ENCODE measurements at places on chromosomes 11 and 22.

DNA sequence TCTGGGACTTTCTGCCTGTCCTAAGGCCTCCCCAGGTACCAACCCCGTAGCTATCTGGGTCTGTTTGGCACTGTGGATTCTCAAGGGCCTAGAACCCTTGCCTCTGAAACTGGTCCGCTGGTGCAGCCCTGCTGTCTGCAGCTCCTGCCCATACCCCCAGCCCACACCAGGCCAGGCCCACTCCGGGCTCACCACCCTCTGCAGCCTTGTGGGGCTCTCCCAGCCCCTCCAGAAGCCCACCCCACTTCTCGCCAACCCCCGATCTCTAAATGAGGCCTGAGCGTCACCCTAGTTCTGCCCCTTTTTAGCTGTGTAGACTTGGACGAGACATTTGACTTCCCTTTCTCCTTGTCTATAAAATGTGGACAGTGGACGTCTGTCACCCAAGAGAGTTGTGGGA, 4.7 kb downstream of the KLHDC7B start:
- DNase-seq: no peak

DNA sequence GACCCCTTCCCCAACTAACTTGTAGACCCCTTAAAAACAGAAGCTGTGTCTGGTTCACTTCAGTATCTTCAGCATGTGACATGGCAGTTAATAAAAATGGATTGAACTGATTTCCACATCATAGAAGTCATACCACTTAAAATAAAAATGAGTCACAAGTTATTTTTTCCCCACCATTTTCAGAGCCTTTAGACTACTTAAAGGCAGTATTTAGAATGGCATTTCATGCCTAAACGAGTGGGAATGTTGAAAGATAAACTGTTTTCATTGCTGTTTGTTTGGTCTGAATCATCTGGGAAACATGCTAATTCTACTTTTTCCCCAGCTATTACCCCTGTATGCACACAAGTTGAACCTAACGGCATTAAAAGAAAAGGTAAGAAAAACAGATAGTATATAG, 324.0 kb downstream of the RAB38 start:
- no peak for DNase-seq

GRCh38 chr11:117875382-117876058, 938 bp downstream of the FXYD6 start:
- DNase-seq: peak; percentile 34

DNA sequence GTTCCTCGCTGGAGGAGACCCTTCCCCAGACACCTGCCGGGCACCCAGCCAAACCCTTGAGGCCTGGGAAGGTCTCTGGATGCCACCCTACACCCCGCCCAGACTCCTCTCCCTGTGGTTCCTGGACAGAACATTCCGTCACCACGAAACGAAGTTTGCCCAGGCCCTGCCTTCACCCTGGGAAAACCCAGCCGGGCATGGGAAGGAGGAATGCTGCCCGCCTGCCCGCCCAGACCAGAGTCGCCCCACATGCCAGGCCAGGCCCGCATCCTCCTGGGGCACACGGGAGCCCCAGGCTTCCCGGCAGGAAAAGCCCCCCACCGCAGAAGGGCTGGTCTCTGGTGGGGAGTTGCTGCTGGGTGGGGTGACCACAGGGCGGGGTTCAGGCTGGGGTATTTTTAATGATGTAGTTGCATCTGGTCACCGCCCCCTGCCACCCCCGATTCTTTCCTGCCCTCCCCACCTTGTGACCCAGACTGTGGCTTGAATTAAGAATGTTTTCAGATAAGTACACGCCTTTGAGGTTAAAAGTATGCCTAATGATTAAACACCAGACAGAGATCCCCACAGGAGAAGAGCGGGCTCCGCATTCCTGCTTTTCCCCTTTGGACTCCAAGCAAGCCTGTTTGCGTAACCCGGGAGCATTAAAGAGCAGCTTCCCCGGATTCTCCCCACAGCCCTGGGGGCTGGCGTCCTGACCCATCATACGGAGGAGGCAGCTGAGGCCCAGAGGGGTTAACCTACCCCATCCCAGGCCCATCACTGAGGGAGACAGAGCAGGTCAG, 44.6 kb upstream of the PPARA start:
- DNase-seq: no peak

DNA sequence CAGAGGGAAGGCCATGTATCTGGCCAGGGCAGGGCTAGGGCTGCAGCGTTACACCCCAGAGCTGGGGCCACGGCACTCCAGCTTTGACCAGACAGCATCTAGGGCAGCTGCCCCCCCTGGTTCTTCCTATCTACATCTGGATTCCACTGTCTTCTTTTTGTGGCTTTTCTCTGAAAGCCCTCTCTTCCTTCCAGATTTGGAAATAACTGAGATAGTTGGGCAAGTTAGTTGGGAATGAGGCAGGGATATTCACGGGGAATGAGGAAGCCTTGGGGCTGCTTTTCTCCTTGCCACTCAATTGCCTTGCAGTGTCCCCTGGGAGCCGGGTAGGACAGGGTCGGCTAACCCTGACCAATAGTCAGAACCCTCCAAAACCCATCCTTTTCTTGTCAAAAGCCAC, 26.8 kb downstream of the CLMP start:
- no peak for DNase-seq

DNA sequence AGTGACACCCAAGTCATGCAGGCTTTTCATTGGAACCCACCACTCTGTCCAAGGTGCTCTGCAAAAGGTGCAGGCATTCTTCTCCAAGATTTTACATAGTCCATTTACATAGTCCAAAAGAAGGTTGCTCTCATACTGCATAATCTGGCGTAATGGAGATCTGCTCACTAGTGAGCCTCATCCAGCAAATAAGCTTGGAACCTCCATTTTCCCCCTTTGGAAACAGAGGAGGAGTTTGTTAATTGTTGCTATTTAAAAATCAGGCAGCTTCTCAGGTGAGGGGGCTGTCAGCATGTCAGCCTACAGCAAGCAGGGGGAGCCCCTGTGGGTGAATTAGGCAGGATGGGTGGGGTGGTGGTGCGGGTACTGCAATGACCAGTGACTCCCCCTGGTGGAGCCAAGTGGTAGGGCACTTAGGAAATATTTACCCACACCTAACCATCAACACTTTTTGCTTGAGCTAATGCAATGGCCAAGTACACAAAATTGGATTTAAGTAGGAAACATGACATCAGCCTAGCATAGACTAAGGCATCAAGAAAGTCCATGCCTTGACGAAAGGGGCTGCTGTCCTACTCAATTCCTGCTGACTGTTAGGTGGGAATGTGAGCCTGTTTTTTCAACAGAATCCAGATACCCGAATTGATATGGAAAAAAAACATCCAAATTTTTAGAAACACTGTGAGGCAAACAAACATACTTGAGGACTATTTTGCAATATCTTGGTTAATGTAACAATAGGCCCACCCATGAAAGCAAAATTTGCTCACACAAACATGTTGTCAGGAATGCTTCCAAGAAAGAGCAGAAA, 64.5 kb downstream of the AMBRA1 start:
- peak; percentile 39 for DNase-seq

DNA sequence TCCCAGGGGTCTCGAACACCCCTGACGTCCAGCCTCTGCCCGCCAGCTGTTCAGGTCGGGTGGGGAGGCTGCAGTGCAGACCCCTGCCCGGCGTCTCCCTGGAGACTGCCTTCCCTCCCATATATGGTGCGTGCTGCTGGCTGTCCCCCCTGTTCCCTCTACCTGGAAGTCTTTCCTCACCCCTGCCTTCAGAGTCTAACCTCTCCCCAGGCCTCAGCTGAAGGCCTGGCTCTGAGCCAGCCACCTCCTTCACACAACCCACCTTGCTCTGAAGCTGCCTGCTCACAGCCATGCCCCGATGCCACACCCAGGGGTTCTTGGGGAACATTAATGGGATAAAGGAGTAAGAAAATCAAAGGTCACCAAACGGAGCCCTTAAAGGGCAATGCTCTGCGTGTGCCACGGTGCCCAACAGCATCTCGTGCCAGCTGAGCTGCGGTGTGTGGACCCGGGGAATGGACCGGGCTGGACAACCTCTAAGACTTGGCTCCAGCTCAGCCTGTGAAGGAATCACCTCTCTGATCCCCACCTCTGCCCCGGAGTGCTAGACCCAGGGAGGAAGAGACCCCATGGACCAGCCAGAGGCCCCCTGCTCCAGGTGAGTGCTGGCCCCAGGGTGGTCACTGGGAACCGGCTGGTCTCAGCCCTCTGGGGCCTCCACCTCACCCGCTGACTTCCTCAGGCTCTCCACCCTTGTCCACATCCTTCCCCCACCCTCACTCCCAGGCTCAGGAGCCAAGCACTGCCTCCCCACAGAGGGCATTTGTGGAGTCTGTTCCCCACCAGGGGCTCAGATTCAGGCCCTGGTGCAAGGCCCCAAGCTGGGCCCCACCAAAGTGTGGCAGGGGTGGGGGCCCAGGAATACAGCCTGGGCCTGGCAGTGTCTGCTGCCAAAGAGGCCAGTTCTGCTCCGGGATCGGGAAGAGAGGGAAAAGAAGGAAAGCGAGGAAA, at the start of gene NLRP6:
Gene NLRP6 (plus strand): TSS at position 407 of the 951 bp plus-strand sequence. CDS start 163 bp downstream, at position 570.
- DNase-seq: peak; percentile 2

- no peak for DNase-seq
These were observed 1.9 kb downstream of the SAC3D1 start for GRCh38 chr11:65042891-65043290.

DNA sequence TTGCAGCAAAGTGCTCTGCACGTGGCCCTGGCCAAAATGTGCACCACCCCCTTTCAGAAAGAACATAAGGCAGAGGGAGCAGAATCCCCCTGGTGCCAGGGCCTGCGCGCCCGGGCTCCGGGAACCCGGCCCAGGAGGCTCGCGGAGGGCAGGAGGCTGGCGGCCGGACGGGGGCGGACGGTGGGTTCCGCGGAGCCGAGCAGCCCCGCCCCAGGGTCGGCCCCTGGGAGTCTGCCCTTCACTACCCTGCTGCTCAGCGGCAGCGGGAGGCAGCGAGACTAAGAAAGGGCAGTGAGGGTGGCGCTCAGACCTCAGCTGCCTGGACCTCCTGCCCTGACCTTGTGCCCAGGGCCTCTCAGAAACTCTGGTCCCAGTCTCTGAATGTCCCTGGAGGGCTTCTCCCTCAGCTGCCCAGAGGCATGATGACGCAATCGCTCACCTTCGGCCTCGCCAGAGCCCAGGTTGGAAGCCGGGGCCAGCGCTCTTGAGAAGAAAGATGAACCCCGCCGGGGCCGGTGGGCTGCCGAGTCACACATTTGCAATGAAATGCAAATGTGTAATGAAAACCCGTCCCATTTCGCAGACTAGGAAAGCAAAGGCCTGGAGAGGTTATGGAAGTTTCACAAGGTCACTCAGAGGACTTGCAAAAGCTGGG, 1.1 kb upstream of the CLMP start:
- DNase-seq: no peak

DNA sequence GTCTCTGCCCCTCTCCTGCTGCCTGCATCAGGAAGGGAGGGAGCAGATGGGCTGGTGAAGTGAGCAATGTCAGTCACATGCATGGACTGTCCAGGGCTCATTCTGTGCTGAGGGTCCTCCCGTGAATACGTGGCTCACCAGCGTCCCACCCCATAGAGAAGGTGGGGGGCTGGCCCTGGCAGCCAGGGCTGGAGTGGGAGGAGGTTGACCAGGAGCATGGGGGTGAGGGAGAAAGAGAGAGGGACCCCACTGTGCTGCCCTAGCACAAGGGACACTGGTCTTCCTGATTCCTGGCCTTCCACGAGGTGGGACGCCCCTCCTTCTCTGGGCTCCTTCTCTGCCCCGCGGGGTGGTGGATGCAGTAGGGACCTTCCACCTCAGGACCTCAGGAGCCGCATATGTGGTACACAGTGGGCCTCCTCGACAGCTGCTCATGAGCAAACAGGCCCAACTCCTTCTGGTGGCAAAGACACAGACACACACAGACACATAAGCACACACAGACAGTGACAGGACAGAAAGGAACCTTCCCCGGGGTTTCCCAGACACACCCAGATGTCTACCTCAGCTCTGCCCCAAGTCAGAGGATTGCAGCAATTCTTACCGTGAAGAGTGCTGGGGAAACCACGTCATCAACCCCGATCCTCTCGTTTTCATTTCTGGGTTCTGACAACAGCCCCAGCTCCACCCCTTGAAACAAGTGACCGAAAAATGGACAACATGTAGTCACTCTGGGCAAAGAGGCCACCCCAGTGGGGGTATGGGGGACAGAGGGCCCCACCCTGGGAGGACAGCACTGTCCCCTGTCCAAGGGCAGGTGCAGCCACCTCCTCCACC, 3.6 kb upstream of the APOBEC3A start:
- peak; percentile 98 for DNase-seq

- no peak for DNase-seq
These were observed 105.7 kb downstream of the MICAL2 start for GRCh38 chr11:12216041-12216451.

DNA sequence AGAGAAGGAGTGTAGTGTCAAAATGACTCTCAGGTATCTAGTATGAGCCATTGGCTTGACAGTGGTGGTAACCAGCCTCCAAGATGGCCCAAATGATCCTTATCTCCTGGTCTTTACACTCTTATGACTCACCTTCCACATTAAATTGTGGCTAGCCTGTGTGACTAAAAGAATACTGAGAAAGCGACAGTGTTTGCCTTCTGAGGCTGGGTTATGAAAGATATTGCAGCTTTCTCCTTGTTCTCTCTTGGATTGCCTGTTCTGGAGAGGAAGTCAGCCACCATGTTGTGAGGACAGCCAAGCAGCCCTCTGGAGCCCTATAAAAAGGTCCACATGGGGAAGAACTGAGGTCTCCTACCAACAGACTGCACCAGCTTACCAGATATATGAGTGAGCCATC, 15.8 kb downstream of the C11orf71 start:
- no peak for DNase-seq

GRCh38 chr11:122559734-122560382, 95.7 kb upstream of the UBASH3B start:
- no peak for DNase-seq

DNA sequence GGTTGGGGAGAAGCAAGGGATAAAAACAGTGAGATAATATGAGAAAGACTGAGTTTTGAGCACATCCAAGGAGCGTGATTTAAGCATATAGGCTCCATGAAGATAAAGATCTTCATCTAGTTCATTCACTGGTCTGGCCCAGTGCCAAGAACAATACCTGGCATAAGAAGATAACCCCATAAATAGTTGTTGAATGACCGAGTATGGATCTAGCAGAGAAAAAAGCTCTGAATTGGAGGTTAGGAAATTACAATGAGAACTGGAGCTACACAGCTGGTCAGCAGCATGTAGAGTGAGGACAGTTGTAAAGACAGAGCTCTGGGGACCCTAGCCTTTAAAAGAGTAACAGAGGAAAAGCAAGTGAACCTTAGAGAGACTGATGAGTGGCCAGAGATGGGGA, 33.0 kb upstream of the PAK1 start:
- DNase-seq: no peak

DNA sequence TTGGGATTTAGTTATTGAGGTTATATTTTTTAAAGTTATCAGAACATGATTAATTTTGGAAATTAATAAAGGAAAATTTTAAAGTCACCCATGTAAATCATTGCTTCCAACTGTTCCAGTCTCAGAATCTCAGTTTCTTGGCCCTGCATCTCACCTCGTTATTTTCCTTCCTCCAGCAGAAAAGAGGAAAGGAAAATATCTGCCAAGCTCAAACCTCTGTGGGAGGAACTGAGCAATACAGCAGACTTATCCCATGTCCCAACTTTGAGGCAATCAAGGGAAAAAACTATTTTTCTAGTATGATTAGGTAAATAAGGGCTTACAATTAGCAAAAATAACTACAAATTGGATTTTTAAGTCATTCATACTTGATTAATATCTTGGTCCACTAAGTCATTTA, 30.1 kb downstream of the ELMOD1 start:
- no peak for DNase-seq

Measured in CD14-positive monocyte (primary cell).